Mesendoderm (in vitro differentiated cells): ENCODE measurements at places on chromosomes 4 and X.
A peak's percentile ranks its signal among the peaks of the same experiment; 100 is the strongest.

DNA sequence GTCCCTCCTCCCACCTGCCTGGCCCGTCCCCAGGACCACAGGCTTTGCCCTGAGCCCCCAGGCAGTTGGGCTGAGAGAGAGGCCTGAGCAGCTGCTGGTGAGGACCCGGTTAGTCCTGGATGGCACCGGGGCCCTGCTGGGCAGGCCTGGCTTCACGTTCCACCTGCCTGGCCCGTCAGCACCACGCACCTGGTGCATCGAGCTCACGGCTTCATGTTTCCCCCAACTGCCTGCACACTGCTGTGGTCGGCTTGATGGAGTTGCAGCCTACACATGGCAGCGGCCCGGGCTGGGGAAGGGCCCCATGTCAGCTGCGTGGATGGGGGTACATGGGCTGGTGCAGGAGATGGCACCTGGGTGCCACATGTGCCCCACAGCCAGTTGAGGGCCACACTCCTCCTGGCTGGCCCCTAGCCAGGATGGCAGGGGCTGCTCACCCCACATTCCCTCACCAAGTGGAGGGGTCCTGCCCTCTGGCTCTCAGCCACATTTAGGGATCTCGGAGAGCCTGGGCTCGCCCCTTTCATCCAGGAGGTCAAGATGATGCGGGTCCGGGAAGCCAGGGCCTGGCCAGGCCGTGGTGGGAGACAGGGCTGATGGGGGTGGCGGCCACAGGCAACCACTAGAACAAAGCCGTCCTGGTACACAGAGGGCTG, 28.5 kb downstream of the NKX1-1 start:
- DNase-seq: no peak

- peak; percentile 64 for DNase-seq
These were observed 456.5 kb upstream of the NDST3 start for GRCh38 chr4:117577686-117578311.

DNA sequence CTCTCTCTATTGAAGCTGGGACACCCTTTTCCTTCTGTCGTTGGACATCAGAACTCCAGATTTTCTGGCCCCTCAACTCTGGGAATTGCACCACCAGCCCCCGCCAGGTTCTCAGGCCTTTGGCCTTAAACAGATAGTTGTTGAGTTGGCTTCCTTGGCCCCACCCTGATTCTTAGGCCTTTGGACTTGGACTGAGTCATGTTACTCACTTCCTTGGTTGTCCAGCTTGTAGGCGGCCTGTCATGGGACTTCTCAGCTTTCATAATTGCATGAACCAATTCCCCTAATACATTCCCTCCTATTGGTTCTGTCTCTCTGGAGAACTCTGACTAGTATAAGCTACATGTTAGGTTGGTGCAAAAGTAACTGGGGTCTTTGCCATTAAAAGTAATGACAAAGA, 195.7 kb downstream of the GPAT3 start:
- no peak for DNase-seq

- no peak for DNase-seq
These were observed 303.6 kb downstream of the FBXW7 start for GRCh38 chr4:152232271-152232670.

GRCh38 chr4:7970361-7970946, 30.8 kb upstream of the AFAP1 start:
- no peak for DNase-seq

DNA sequence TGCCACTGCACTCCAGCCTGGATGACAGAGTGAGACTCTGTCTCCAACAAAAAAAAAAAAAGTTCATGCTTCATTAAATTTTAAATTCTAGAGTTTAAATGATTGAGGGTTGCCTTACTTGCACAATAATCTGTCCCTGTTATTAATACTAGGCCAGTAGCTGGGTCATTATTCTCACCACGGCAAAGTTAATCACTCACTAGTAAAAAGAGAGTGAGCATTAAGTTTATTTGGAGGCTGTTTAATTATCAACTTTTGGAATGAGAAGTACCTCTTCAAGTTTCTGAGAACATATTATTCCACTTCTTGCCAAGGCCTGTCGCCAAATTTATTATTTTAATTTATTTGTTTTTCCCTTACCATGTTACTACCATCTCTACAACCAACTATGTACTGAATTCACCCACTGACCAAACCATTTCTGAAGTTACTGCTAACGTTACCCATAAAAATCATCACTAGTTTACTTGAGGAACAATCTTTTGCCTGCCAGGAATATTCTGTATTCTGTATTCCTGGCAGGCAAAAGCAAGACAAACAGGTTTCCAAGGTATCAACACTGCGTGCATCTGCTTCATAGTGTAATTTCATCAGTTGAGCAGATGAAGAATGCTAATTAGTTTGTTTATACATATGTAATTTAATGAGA, 26.5 kb downstream of the GUCY1A1 start:
- DNase-seq: no peak

- peak; percentile 96 for DNase-seq
These were observed 61.2 kb downstream of the STARD8 start for GRCh38 chrX:68708503-68709290.

DNA sequence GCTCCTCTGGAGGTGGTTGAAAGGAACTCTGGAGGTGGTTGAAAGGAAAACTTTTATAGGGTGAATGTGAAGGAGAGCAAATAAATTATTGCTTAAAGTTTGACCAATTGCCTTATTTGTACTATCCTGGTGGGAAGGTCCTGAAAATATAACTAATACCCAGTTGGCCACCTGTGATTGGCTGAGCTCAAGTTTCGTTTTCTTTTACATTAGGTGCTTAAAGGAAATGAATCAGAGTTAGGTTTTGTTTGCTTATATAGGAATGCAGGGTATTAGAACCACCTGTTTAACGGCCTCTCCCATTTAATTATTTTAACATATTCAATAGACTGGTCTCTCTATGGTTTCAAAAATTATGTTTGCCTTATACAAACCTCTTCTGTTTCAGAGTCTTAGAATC, 497.6 kb downstream of the PRR32 start:
- DNase-seq: no peak

GRCh38 chrX:72392042-72392441, 86.3 kb upstream of the CITED1 start:
- no peak for DNase-seq

DNA sequence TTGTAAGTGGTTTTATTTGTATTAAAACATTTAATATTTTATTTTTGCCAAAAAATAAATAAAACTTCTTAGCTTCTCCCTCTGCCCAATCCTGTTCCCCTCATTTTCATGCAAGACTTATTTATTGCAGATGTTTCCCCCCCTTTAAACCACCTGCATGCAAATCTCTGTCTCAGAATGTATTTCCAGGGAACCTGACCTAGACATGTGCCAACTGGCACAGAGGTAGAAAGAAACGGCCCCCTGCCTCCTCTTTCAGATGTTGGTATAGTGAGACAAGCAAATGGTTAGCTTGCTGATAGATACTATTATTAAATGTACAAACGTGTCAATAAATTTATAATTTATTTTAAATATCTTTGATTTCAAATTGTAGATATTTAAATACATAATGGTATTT, 47.1 kb downstream of the KLF3 start:
- no peak for DNase-seq
